Smooth muscle cell of trachea (primary cell): ENCODE measurements at places on chromosomes 6 and 20. TPM values are rescaled to one million over a fixed set of nuclear protein-coding genes. Genes with fewer than 3 reads are reported as not detected.

Gene TMEM217
- 1.5 and 1.8 TPM in 2 replicates for total RNA-seq

Gene OR2H2
- not detected in 2 replicates for total RNA-seq

Gene GPX5
- total RNA-seq: not detected in 2 replicates

Gene SPACA1
- total RNA-seq: not detected in 2 replicates

Gene PTPRK
- total RNA-seq: 52.5 and 75.4 TPM in 2 replicates

Gene MUC21
- total RNA-seq: not detected in 2 replicates

Gene CD24
- 0.33 and 1.9 TPM in 2 replicates for total RNA-seq

Gene ADTRP
- 1.0 and 2.3 TPM in 2 replicates for total RNA-seq

Gene GGT7
- 14.4 and 20.7 TPM in 2 replicates for total RNA-seq

Gene ANKRD66
- not detected in 2 replicates for total RNA-seq

Gene F13A1
- not detected in 2 replicates for total RNA-seq

Gene PRIM2
- total RNA-seq: 37.7 and 55.4 TPM in 2 replicates

Gene B4GALT5
- total RNA-seq: 17.3 and 21.8 TPM in 2 replicates

Gene C6orf132
- 0.29 and 0.99 TPM in 2 replicates for total RNA-seq

Gene TTLL9
- total RNA-seq: 0.17 TPM in 1 of 2 replicates, not detected in the other

Gene TCP11
- total RNA-seq: 0.15 TPM in 1 of 2 replicates, not detected in the other

Gene ADGB
- not detected in 2 replicates for total RNA-seq

Gene ULBP1
- 0.44 and 0.50 TPM in 2 replicates for total RNA-seq

Gene OARD1
- 8.8 and 16.0 TPM in 2 replicates for total RNA-seq
